ENCODE measurements at places on chromosomes 7 and 10.
A peak's percentile ranks its signal among the peaks of the same experiment; 100 is the strongest.

DNA sequence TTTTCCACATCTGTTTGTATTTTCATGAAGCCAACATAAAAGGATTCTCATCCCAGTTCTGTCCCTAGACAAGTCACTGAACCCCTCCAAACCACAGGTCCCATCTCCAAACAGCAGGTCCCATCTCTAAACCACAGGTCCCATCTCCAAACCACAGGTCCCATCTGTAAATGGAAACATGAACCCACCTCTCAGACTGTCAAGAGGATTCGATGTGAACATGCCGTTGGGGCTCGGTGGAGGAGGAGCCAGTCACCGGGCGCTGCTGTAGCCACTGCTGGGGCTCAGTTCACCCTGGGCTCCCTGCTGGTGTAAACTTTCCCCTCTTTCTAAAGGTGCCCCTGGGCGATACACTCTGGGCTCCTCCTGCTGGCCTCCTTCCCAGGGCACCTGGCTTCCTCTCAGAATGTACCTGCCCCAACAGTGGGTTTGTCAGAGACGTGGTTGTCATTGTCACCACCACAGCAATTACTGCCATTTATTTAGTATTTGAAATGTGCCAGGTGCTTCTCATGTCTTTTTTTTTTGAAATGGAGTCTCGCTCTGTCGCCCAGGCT, 13.0 kb downstream of the LHPP start:
- DNase-seq: no peak

GRCh38 chr7:138726288-138726687, 25.1 kb upstream of the SVOPL start:
- no peak for DNase-seq

GRCh38 chr10:87507879-87508483, 3.3 kb downstream of the MINPP1 start:
- no peak for DNase-seq

DNA sequence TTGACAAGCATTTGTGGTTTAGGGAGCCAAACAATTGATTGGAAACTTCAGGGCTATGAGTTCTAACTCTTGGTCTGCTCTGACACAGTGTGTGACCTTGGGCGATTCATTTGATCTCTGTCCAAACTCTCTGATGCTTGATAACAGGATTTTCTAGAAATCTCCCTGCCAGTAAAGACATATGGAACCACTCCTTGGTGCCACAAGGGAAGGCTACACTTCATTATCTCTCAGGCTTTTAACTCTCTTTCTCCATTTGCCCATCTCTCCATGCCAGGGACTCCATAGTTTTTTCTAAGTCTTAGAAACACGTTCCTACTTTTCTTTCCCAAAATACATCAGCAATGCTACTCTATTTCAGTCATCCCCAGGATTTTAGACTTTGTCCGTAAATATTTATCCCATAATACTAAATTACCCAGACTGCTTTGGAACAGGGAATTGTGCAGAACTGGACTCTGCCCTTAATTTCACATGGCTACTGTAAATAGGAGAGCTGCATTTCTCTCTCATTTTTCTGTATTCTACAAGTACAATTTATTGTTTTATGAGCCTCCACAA, 488.2 kb downstream of the SUGCT start:
- DNase-seq: no peak

- DNase-seq: no peak
These were observed 38.9 kb downstream of the TMEM229A start for GRCh38 chr7:123993996-123994395.

DNA sequence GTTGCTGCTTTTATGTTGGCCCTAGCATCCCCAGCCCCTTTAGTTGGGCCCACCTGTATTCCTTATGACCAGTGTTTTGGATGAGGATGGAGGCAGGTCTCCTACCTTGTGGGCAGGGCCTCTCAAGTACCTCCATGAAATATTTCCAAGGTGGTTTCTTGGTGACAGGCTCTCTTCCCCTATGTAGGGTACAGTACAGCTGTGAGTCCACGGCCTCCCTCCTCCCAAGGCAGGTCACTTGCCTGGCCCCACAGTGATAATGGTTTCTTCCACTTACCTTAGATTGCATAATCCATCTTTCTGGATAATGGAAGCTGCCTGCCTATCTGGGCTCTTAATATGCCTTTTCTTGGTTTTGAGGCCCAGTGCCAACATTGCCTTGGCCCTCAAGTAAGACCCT, 110.4 kb downstream of the NT5C2 start:
- no peak for DNase-seq

DNA sequence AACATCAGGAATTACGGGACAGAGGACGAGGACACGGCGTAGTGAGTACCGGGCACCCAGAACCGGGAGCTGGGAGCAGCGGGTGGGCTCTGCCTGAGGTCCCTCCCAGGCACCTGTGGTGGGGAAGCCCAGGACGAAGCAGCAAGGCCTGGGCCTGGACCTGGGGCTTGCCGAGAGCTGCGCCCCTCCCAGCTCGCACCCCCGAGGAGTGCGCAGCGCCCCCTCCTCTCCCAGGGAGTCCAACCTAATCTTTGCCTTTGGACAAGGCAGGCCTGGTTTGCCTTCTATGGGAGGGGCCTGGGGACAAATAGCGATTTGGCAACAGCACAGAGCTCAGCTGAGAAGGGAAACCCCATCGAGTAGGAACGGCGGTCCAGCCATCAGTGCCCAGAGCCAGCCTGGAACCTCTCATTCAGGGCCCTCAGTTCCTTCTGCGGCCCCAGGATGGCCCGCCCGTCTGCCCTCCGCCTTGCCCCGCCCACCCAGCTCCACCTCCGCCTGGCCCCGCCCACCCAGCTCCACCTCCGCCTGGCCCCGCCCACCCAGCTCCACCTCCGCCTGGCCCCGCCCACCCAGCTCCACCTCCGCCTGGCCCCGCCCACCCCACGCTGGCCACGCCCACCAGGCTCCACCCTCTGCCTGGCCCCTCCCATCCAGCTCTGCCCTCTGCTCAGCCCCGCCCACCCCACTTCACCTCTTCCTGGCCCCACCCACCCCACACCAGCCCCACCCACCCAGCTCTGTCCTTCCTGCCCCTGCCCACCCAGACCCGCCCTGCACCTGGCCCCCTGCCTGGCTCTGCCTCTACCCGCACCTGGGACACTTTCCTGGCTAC, 32.5 kb upstream of the KNDC1 start:
- DNase-seq: no peak

DNA sequence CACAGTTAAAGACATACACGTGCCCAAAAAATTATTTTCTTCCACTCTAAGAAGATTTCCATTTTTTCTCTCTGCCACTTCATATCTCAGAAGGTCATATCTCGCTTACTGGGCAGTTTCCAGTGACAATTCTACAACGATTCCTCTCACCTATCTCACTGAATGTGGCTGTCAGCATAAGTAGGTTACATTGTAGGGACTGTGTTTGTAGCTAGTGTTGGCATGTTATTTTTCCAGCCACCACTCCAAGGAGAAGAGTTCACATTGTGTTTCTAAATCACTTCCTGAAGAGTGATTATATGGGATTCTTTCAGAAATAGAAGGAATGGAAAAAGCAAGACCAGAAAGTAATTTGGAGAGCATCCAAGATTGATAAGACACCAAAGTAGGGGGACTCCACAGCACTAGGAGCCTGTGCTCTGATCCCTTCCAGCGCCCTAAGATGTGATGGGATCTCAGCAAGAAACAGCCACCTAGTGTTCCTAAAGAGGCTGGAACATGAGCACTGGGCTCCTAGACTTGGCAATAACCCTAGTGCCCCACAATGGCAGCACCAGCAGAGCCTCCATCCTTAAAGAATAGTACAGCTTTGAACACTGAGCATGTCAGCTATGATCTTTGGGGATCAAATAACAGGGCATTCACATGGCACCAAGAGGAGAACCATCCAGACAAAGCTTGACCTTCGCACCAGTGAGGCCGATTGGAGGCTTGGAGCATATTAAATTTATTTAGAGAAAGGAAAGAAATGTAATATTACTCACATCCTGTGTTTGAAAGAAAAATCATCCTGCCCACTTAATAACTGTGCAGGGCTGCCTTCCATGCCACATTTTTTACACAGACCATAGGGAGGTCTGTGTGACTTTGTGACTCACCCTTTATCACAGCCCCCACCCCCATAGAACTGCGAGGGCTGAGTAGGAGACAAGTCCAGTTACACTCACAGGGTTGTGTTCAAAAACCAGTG, 51.8 kb downstream of the CAV1 start:
- peak; percentile 98 for DNase-seq

- no peak for DNase-seq
These were observed 1083.1 kb downstream of the KCNMA1 start for GRCh38 chr10:76554478-76554877.

- DNase-seq: peak; percentile 67
These were observed 21.8 kb downstream of the NET1 start for GRCh38 chr10:5434017-5434753.

DNA sequence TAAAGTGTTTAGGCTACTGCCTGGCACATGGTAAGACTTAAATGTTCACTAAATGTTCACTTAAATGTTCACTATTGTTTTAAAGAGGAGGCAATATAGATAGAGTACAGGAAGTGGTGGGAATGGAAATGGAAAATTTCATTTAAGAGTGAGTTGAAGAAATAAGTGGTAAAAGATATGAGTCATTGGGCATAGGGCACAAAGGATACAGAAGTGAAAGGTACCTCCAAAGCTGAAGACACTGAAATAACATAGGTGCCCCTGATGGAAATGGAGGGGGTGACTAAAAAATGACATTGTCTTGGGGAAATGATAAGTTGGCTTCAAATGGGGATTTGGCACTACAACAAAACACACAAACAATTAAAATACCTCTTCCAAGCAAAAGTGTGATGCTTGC, 5.2 kb upstream of the FRA10AC1 start:
- DNase-seq: no peak

DNA sequence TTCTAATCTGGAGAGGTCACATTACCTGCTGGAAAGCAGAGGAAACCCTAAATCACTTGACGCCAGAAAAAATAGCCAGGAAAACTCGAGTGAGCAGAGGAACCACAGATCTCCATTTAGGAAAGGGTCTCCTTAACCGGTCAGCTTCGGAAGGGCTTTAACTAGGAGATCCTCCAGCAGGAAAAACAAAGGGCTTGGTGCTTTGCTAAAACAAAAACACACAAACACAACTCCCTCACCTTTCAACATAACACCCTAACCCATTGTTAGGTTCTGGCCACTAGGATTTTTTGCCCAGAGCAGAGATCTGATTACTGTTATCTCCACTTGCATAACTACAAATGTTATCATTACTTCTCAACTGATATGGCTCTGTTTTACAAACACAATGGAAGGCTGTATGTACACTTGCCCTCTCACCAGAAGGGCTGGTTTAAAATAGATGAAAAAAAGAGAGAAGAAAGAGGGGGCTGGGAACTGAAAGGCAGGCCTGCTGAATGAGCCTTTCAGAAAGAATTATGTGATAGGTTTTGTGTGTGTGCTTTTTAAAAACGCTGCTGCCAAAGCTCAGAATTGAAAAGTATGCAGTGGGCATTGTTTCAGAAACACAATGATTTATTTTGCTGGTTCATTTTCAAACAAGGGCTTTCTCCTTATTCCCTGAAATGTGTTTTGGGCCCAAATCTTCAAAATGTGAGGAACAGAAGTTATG, 161.5 kb downstream of the FGFR2 start:
- no peak for DNase-seq

DNA sequence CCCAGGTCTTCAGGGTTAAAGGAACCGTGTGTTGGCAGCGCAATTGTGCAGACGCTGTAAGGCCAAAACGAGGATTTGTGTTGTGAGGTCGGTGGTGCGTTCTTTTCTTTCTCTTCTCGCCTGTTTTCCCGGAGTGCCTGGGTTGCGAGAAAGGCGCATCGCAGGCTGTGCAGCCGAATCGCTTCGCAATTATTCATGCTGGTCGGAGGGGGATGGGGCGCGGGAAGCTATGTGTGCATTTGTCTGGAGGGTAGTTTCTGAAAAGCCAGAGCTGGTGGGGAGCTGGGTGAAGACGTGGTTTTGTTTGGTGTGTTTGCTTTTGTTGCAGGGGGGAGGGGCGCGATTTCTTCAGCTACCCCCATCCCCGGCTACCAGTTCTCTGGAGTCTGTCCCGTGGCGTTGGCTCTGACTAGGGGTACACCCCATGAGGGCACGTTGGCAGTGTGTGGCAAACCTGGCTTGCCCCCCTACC, 2.1 kb downstream of the MXI1 start:
- DNase-seq: peak; percentile 54

GRCh38 chr7:95470452-95470851, 15.3 kb upstream of the ASB4 start:
- peak; percentile 64 for DNase-seq

GRCh38 chr7:75870557-75871161, 8.2 kb upstream of the RHBDD2 start:
- DNase-seq: no peak

GRCh38 chr10:109861081-109861480, 62.2 kb downstream of the XPNPEP1 start:
- DNase-seq: no peak

DNA sequence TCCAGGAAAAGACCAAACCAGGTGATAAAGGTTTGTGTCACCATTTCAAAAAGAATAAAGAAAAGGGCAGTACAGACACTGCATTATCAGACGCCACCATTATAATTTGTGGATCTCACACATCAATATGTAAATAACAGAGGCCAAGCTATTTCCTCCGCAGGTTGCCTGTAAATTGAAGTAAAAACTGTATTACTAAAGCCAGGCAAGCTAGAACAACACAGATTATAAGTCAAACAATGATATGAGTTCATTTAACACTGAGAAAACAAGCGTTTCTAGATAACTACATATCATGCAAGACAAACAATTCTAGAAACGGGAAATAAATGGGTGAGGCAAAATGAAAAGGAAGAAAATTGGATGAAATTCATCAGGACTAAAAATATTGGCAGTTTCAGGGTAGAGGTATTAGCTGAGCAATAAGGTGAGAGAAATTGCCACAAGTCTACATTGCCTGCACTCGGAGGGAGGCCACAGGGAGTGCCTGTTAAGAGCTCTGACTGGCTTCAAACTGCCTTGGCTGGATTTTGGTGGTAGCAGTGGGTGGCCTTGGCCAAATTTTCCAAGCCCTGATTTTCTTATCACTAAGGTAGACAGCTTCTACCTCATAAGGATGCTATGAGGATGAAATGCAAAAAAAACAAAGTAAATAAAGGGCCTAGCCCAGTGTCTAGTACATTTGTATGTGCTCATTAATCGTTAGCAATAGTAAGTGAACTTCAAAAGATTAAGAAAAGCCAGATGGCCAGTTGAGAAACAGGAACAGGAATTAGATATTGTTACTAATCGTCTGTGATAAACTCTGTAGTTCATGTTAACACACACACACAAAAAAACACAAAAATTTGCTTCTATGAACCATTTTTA, 240.0 kb upstream of the NFE2L3 start:
- no peak for DNase-seq

DNA sequence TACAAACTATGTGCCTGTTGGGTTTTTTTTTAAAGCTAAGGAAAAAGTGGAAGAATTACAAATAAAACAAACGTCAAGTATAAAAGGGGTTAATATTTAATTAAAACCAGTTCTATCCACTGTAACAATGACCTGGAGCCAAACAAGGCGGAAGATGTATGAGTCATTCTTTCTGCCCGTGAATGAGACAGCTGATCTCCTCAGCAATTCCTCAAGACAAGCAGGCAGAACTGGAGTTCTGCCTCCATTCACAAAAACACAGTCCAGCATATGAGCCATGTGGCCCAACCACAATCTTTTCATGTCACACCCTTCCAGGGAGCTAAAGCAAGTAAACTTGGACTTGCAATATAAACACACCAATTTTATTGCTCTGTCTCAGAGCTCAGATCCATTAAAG, 8.4 kb downstream of the ETV1 start:
- peak; percentile 90 for DNase-seq

- peak; percentile 31 for DNase-seq
These were observed 657 bp upstream of the TMEM178B start for GRCh38 chr7:141073173-141073640.

All from endothelial cell of umbilical vein (primary cell).